ENCODE measurements at places on chromosomes 11 and 22.
A peak's percentile ranks its signal among the peaks of the same experiment; 100 is the strongest.

DNA sequence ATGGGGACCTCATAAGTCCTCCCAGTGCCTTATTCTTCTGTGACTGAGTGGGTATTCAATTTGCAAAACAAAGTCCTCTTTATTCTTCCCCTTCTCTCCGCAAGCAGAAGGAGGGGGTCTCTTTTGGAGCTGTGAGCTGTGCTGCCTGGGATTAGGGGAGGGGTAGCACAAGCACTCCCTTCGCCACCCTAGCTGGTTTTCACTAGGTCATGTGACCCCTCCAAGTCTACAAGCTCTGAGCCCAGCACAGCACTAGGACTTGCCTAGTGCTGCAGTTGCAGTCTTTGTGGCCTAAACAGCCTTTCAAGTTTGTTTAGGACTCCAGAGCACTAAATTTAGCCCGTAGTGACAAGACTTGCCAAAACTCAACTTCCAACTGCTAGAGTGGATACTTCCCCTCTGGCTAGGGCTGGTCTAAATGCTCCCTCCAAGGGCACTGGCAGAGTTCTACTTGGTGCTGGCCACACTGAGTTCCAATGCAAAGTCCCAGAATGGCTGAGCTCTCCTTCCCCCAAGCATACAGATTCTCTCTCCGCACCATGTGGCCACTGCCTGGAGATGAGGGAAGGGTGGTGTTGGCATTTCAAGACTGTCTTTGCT is 25.4 kb downstream of the TAF1D start:
- H3K36me3 ChIP-seq, result peaks cover 55% of the 10 kb centered on the region
- peaks cover 16% of the 10 kb centered on the region for H3K4me1 ChIP-seq
- no peaks in the 10 kb centered on the region for H3K27me3 ChIP-seq
- DNase-seq, result no peak
- no peak overlapping the region for H3K4me3 ChIP-seq

- peak overlapping the region; percentile 2 for H3K4me3 ChIP-seq
- no peaks in the 10 kb centered on the region for H3K36me3 ChIP-seq
- H3K27ac ChIP-seq, result no peak overlapping the region
- H3K4me1 ChIP-seq, result peaks cover 59% of the 10 kb centered on the region
- H3K27me3 ChIP-seq, result no peaks in the 10 kb centered on the region
These were observed 9.8 kb downstream of the THAP12 start for GRCh38 chr11:76371170-76371569.

- H3K27ac ChIP-seq, result no peak overlapping the region
- H3K27me3 ChIP-seq, result peaks cover 16% of the 10 kb centered on the region
- H3K4me3 ChIP-seq, result peak overlapping the region; percentile 56
- H3K36me3 ChIP-seq, result peaks cover 5% of the 10 kb centered on the region
- no peak for DNase-seq
- H3K4me1 ChIP-seq, result peaks cover 11% of the 10 kb centered on the region
These were observed 497 bp upstream of the SYT12 start for GRCh38 chr11:67022341-67022933.

DNA sequence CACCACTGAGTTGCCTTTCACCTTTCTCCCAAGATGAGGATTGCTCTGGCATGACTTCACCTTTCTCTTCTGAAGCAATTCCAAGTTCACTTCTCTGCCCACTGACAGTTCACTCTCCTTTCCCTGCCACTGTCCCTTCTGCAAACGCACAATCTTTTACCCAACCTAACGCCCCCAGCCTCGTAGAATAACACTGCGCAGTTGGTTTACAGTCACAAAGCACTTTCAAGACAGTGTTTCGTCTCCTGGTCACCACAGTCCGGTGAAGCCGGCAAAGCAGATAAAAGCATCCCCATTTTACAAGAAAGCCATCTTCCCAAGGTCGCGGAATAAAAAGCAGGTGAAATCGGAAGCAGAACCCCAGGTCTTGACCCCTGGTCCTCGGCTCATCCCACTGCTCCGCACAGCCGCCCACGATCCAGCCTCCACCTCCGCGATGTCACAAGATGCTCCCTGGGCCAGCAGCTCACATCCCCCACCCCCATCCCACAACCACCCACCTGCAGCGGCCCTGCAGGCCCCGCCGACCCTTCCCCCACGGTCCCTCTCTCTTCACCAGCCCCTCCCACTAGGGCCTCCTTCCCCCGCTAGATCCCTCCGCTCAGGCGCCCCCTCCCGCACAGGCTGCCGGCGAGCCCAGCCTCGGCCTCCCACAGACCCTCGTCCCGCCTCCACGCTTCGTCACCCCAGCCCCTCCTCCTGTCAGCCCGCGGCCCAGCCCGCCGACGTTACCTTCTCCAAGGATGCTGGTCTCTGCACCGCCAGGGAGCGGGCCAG is 585 bp downstream of the PI4KA start:
- H3K27me3 ChIP-seq, result no peaks in the 10 kb centered on the region
- peak; percentile 90 for DNase-seq
- peak overlapping the region; percentile 68 for H3K27ac ChIP-seq

DNA sequence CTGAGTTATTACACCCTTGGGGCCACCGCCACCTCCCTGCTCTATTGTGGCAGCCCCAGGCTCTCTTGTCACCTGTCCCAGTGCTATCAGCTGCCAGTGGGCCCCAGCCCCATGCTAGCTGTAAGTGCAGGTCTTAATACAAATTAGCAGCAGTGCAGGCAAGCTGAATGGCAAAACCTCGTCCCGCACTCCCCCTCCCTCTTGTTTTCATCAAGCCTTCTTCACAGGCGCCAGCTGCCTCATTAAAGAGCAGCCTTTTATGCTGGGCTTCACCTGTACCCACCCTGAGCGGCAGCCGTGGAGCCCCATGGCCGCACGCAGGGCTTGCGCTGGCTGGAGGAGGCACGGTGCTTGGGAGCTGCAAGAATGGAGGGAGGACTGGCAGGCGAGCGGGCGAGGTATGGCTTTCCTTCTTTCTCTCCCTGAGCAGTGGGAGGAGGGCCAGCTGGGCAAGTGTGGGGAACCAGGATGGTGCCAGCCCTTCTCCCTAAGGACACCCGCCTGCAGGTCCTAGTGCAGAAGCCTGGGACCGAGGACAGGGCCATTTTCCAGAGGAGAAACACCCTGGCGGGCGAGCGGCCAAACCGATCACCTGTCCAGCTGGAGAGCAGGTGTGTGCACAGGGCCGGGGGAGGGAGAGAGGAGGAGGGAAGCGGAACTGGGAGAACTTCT is 70.7 kb downstream of the FLI1 start:
- no peaks in the 10 kb centered on the region for H3K27me3 ChIP-seq
- no peak overlapping the region for H3K27ac ChIP-seq

- no peaks in the 10 kb centered on the region for H3K27me3 ChIP-seq
- H3K4me3 ChIP-seq, result no peak overlapping the region
- H3K4me1 ChIP-seq, result peaks cover 11% of the 10 kb centered on the region
- no peaks in the 10 kb centered on the region for H3K36me3 ChIP-seq
These were observed 32.6 kb downstream of the SHANK3 start for GRCh38 chr22:50705219-50705691.

GRCh38 chr11:83035070-83035854 is 36.4 kb downstream of the RAB30 start:
- peaks cover 12% of the 10 kb centered on the region for H3K36me3 ChIP-seq
- H3K27me3 ChIP-seq, result no peaks in the 10 kb centered on the region
- peaks cover 32% of the 10 kb centered on the region for H3K4me1 ChIP-seq
- H3K4me3 ChIP-seq, result peak overlapping the region; percentile 28
- DNase-seq, result no peak

DNA sequence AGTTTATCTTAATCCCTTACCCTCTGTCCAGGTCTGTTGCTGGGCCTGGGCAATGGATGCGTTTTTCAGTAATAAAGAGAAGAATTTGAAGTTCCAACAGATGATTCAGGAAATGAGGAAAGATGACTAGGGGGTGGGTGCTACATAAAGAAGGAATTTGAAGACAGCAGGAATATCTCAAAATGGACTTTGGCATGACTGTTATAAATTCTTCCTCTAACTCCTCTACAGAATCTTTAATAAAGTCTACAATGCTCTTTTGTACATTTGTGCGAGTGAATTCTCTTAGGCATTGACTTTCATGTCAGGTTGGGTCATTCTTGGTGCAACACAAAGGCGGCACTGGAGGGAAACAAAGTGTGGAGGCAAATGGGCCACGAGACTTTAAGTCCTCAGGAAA is 35.1 kb upstream of the PRSS23 start:
- H3K27me3 ChIP-seq, result peaks cover 25% of the 10 kb centered on the region
- no peak overlapping the region for H3K4me3 ChIP-seq
- no peaks in the 10 kb centered on the region for H3K4me1 ChIP-seq

DNA sequence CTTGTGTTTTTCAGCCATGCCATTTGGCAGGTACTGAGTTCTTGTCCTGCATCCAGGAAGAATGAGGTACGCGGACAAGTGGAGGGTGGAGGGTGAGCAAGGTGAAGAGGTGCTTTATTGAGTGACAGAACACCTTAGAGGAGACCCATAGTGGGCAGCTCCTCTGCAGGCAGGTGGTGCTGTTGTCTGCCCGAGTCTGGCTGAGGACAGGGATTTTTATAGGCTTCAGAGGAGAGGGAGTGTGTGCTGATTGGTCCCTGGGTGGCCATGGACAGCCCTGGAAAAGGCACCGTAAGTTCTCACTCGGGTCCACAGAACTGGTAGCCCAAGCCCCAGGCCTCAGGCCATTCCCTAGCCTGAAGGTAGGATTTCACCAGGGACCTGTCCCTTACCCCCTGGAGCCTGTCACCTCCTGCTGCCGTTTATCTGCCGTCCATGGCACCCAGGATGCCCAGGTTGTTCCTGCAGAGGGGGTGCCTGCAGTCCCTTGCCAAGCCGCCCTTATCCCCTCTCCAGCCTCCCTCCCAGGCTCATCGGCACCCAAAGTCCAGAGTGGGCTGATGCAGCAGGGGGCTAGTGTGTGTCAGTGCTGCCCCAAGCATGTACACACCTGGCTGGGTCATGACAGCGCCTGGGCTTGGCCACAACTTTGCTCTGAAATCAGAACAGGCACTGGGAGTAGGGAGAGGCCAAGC is 213.6 kb downstream of the LRRC4C start:
- DNase-seq, result no peak
- no peak overlapping the region for H3K4me3 ChIP-seq
- no peak overlapping the region for H3K27ac ChIP-seq
- H3K4me1 ChIP-seq, result no peaks in the 10 kb centered on the region

DNA sequence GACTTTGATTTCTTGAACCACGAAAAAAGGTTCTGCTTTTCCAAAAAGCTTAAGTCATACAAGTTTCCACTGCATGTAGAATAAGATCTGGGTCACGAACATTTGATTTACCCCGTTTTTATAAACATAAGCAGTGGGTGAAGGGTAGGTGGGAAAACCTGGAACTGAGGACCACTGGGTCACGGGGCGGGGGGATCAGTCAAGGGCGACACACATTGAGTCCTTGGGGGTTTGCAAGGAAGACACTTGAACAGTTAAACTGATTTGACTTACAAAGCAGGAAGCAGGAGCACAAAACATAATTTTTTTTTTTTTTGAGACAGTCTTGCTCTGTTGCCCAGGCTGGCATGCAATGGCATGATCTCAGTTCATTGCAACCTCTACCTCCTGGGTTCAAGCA is 10.9 kb downstream of the FADS3 start:
- H3K27me3 ChIP-seq, result no peaks in the 10 kb centered on the region
- H3K27ac ChIP-seq, result no peak overlapping the region
- no peak for DNase-seq
- H3K36me3 ChIP-seq, result no peaks in the 10 kb centered on the region
- H3K4me3 ChIP-seq, result no peak overlapping the region

- H3K27ac ChIP-seq, result no peak overlapping the region
- no peak overlapping the region for H3K4me3 ChIP-seq
- H3K36me3 ChIP-seq, result no peaks in the 10 kb centered on the region
- no peak for DNase-seq
These were observed 53.5 kb downstream of the IGLL5 start for GRCh38 chr22:22940961-22941605.

DNA sequence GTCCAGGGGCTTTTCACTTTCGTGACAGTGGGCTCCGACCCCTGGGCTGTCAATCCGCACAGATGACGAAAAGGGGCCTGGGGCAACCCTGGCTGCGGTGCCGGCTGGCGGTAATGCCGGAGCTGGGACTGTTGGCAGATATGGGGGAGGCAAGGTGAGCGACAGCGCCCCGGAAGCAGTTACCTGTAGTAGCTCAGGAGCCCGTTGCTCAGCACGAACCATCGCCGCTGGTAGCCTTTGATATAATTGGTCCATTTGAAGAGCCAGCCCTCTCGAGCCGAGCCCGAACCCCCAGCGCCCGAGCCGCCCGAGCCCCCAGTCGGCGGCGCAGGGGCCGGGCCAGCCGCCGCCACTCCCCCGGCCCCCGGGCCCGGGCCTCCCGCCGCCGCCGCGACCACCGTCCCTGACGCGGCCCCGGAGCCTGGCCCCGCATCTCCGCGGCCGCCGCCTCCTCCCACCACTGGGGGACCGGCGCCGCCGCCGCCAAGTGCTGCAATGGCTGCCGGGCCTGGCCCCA is 396 bp downstream of the OSBP start:
- peak overlapping the region; percentile 97 for H3K4me3 ChIP-seq
- H3K27me3 ChIP-seq, result no peaks in the 10 kb centered on the region
- H3K36me3 ChIP-seq, result peaks cover 30% of the 10 kb centered on the region
- DNase-seq, result peak; percentile 67
- peaks cover 24% of the 10 kb centered on the region for H3K4me1 ChIP-seq
- peak overlapping the region; percentile 87 for H3K27ac ChIP-seq

- H3K27ac ChIP-seq, result peak overlapping the region; percentile 99
- peak overlapping the region; percentile 75 for H3K4me3 ChIP-seq
- DNase-seq, result no peak
- H3K27me3 ChIP-seq, result no peaks in the 10 kb centered on the region
These were observed 14.1 kb downstream of the PIK3IP1 start for GRCh38 chr22:31278151-31278621.

DNA sequence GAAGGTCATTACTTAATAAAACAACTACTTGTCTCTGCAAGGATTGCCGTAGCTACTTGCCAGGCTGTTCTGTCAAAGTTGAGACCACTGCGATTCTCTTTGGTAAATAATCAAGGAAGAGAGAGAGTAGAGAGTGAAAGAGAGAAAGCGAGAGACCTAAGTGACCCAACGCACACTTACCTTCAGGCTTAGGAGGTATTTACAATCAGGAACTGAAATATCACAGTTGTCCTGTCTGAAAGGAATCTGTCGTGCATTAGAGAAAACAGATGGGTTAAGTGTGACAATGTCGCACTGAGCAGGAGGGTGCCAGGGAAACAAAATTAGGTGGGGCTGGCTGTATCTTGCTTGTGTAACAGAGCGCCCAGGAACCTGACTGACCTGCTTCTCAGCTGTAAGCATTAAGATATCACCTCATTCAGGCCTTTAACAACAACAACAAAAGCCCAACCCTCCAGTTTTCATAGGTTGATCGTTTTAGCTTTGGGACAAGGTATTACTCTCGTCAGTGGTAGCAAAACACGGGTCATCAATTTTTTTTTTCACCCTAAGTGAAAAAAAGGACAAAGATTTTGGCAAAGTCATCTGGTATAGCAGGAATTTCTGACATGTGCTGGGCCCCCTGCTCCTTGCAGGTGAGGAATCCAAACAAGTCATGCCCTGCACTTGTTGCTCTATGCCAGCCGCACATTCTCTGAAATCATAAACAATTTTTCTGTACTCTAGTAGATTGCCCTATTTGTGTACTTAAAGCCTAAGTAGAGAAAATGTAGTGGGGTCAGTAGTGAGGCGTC is at the start of gene MUC15:
Gene MUC15 (minus strand): TSS at position 403 of the 794 bp plus-strand sequence. CDS start 5,169 bp downstream, outside the sequence.
- H3K27me3 ChIP-seq, result no peaks in the 10 kb centered on the region
- no peak within 1 kb of the TSS for H3K4me3 ChIP-seq
- DNase-seq, result no peak
- no peaks in the 10 kb centered on the region for H3K4me1 ChIP-seq

- no peak overlapping the region for H3K4me3 ChIP-seq
- no peak for DNase-seq
- no peak overlapping the region for H3K27ac ChIP-seq
- no peaks in the 10 kb centered on the region for H3K36me3 ChIP-seq
- peaks cover 39% of the 10 kb centered on the region for H3K4me1 ChIP-seq
These were observed 1.7 kb downstream of the UVRAG start for GRCh38 chr11:75816561-75817239.

- H3K4me3 ChIP-seq, result no peak overlapping the region
- H3K27me3 ChIP-seq, result peaks cover 21% of the 10 kb centered on the region
- H3K27ac ChIP-seq, result no peak overlapping the region
These were observed 136.5 kb downstream of the TRIM29 start for GRCh38 chr11:120001178-120002090.
